ENCODE measurements at places on chromosomes 1 and 21.
A peak's percentile ranks its signal among the peaks of the same experiment; 100 is the strongest.

DNA sequence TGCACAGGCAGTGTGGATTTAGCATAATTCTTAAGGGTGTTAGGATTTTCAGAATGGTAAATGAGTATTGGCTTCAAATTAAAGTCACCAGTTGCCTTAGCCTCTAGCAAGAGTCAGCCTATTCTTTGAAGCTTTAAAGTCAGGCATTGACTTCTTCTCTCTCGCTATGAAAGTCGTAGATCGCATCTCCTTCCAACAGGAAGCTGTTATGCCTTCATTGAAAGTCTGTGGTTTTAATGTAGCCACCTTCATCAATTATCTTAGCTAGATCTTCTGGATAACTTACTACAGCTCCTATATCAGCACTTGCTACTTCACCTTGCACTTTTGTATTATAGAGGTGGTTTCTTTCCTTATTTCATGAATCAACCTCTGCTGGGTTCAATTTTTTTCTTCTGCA, 320.2 kb downstream of the PTPRC start:
- DNase-seq = no peak

DNA sequence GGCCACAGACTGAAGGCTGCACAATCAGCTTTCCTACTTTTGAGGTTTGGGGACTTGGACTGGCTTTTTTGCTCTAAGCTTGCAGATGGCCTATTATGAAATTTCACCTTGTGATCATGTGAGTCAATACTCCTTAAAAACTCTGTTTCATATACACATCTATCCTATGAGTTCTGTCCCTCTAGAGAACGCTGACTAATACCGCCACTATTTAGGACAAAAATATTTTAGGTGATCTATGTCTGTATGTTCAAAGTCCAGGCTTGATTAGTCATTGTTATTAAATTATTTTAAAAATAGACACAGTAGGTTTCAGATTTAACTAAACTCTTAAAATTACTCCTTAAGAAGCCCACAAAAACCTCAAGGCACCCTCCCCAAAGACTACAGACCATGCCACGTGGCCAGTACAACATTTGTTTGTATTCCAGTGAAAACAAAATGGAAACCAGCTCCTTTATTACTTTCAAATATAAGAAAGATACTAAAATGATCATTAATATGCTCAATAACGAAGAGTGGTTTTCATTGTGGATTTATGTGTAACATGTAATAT, 63.1 kb downstream of the TMPRSS15 start:
- no peak for DNase-seq

DNA sequence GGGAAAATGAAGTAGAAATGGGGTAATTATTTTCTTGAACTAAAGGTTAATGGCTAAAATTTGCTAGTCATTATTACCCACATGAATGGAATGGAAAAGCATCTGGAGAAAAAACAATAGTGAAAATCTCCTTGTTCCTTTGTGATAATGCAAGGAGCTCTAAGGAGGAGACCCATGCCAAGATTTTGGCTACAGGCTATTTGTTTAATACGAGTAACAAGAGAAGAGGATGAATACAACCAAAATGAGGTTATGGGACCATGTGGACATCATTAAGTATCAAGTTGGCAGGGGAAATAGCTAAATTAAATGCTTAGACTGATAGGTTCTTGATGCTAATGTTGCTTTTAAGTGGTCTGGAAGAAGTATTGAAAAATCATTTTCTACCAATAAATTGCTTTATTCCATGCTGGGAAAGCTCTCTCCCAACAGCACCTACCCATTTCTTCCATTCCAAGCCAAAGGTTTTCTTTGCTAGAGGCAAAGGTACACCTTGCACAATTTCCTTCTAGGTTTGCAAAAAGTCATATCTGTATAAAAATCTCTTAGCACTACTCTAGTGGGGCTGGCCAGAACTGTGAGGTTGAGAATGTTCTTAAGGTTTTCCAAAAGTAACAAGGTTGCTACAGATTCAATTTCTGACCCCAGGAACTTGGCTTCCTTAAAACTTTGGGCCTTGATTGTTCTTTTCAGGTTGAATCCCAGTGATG, 100.2 kb downstream of the SMYD2 start:
- no peak for DNase-seq

GRCh38 chr1:61047061-61047460, 35.3 kb upstream of the NFIA start:
- no peak for DNase-seq

DNA sequence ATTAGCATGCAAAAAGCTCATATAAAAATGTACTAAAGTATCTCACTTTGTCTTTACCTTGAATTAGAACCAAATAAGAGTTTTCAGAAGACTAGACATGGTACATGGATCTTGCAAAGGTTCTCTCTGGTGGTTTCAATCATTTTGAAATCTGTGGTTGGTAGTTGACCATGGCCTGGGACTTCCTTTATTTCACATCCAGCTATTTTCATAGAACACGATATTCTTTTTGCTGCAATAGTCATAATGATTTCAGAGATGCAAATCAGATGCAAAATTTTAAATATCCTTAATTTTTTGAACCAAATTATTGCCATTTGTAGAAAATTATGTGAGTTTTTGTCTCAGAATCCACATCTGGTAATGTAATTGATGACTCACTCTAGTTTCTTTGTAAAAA, 375.1 kb upstream of the ZP4 start:
- DNase-seq = no peak

- no peak for DNase-seq
Observed at GRCh38 chr1:232853994-232854797, 49.0 kb downstream of the MAP10 start.

GRCh38 chr1:28506907-28507246, 1.0 kb downstream of the RCC1 start:
- no peak for DNase-seq

GRCh38 chr1:119909890-119910596, 13.7 kb upstream of the ADAM30 start:
- no peak for DNase-seq

DNA sequence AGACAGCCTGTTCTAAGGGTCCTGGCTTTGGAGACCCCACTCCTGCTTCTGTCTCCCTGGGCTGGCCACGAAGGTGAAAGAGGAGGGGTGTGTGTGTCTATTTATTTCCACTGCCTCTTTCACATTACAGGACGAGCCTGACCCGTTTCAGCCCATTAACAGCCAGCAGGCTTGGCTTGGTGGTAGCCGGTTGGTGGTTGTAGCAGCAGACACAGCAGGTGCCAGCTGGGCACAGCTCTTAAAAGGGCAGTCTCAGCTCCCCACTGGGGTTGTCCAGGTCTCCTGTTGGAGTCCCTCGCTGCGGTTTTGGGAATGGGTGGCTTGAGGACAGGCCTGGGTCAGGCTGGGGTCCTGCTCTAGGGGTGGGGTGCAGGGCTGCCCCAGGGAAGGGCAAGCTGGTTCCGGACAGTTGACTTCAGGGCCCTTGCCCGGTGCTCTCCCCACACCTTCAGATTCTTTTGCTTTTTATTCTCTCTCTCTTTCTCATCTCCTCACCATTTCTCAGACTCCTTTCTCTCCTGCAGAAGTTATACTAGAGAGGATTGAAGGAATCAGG, 84.6 kb downstream of the ACTL8 start:
- DNase-seq = no peak

GRCh38 chr21:45818276-45818903, 163.2 kb upstream of the COL6A1 start:
- DNase-seq = no peak

DNA sequence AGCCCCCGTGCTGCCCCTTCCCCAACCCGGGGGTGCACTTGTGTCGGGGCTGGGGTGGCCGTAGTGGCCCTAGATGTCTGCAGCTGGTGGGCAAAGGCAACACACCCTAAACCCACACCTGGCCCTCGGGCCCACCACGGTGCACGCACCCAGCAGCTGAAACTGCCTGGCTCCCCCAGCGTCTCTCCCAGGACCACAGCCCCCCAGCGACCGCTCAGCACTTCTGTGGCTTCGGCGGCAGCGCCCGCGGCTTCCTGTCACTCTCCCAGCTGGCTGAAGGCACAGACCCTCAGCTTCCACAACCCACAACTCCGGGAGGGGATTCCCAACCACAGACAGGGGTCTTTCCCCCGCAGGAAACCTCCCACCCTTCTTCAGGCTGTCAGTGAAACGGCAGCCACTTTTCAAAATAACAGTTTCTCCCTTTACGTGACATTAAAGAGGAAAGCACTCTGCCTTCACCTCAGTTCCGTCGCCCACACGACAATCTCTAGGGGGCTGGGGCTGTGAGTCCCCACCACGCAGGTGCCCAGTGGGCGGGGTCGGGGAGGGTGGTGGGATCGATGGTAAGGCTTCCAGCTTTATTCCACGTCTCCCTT, 40.7 kb upstream of the COL6A2 start:
- DNase-seq = peak; percentile 52

- DNase-seq = no peak
Observed at GRCh38 chr1:116807394-116808199, 53.4 kb downstream of the CD2 start.

- peak; percentile 63 for DNase-seq
Observed at GRCh38 chr1:180632326-180633056, 669 bp downstream of the XPR1 start.

- DNase-seq = no peak
Observed at GRCh38 chr1:161932668-161933067, 91.0 kb downstream of the OLFML2B start.

- no peak for DNase-seq
Observed at GRCh38 chr1:170318736-170319135, 173.0 kb downstream of the NTMT2 start.

GRCh38 chr1:176800978-176801513, 338.1 kb downstream of the PAPPA2 start:
- DNase-seq = no peak

DNA sequence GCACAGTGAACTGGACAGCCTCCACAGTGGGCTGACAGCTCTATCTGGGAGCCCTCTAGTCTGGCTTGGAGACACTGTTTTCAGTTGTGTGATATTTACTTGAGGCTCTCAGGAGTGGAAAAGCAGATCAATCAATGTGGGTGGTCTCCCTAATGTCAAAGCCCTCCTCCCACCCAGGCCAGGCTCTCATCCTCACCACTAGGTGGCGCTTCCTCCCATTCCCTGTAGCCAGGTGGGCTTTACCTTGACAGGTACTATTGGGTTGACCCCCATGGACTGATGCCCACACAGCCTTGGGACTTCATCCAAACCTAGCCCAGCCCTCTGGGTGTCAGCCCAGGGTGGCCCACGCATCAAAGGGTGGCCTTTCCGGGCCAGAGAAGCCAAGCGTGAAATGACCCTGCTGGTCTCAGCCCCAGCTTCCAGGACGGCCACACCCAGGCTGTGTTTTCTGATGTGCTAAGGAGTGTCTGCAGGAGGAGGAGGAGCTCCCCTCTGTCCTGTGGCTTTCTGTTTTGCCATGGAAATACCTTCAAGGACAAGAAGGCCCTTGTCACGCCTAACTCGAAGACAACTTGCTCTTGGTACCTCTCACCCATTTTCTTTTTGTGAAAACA, 54.0 kb downstream of the CLIC6 start:
- peak; percentile 35 for DNase-seq

- DNase-seq = no peak
Observed at GRCh38 chr1:176243746-176244145, 36.7 kb upstream of the COP1 start.

- DNase-seq = peak; percentile 77
Observed at GRCh38 chr1:5509664-5510452, 482.4 kb downstream of the NPHP4 start.

DNA sequence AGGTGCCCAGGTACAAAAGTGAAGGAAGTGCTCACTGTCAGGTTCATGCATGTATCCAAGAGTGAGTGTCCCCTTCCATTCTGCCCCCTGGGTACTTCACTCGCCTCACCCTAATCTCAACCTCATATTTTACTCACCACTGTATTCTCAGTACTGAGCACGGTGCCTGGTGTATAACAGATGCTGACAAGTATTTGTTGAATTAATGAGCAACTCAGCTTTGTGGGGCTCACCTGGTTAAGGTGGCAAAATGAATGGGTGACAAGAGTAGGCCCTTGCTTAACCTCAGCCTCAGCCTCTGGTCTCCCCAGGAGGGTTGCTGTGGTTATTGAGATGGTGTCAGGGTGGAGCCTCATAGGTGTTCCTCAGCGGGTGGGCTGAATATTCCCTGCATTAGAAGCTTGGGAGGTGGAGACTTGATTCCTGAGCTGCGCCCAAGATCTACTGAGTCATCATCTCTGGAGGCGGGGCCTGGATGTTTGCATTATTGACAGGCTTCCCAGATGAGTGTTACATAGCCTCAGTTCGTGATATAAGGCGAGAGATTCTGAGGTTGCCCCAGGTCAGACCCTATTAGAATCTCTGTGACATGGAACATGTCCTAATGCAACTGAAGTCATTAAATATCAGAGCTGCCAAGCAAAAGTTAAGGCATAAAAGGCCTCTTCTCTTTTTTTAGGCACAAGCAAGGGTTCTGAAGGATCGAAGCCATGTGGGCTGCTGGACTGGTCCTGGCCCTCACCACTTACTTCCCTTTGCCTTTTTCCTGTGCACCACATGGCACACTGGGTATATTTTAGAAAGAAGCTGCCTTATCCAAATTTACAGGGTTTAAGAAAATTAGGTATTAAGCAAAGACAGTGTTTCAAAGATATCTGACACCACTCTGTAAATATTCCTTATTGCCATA, 39.2 kb downstream of the SYT6 start:
- DNase-seq = no peak

DNA sequence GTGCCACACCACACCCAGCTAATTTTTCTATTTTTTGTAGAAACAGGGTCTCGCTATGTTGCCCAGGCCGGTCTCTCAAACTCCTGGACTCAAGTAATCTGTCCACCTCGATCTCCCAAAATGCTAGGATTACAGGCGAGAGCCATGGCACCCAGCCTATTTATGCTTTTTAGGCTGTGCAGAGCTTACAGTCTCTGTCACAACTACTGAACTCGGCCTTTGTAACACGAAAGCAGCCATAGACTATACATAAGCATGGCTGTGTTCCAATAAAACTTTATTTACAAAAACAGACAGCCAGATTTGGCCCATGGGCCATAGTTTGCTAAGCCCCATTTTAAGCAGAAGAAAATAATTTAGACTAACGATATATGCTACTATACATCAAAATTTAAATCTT, 54.4 kb downstream of the NID1 start:
- no peak for DNase-seq

DNA sequence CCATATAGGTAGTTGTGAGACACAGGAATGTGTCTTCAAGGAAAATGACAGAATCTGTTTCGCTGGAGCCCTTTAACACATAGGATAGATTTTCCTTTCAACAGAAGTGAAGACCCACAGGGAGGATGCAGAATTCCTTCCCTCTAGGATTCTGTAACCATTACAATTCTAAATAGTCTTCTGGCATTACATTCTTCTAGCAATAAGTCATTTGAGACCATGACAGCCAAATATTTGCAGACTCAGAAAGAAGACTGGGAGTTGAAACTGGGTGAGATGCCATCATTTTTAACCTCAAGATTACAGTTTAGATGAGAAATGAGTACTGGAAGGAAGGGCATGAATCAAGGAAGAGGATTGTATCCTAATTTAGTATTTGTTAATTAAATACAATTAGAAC, 61.6 kb downstream of the ZBTB18 start:
- DNase-seq = no peak

DNA sequence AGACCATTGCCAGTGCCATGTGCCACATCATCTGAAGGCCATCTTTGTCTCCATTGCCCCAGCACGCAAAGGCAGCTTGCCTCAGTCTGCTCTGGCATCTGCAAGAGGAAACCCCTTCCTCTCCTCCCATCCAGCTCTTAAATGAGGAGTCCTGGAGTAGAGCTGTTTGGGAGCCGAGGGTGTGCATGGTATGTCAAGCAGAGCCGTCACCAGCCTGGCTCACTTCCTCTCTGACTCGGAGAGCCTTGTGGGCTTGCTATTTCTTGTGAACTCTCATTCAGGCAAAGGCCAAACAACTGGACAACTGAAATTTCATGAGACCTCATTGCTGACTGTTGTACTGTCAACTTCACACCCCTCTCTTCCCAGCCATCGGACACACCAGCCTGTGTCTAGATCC, 143.9 kb downstream of the SIPA1L2 start:
- DNase-seq = no peak

GRCh38 chr1:30822966-30823581, 65.5 kb upstream of the LAPTM5 start:
- DNase-seq = no peak

Data from activated CD8-positive, alpha-beta memory T cell treated with anti-CD3 and anti-CD28 coated beads, Interleukin-2, amount 50 U/mL, for 4 hours (primary cell).